ENCODE measurements at places on chromosomes 12 and 14.

GRCh38 chr14:81400202-81400678 lies at the start of gene STON2:
Gene STON2, minus strand, starts transcription at chr14:81400324. Its CDS starts 1,942 bp downstream, at chr14:81398382.
- peak; percentile 61 for DNase-seq

DNA sequence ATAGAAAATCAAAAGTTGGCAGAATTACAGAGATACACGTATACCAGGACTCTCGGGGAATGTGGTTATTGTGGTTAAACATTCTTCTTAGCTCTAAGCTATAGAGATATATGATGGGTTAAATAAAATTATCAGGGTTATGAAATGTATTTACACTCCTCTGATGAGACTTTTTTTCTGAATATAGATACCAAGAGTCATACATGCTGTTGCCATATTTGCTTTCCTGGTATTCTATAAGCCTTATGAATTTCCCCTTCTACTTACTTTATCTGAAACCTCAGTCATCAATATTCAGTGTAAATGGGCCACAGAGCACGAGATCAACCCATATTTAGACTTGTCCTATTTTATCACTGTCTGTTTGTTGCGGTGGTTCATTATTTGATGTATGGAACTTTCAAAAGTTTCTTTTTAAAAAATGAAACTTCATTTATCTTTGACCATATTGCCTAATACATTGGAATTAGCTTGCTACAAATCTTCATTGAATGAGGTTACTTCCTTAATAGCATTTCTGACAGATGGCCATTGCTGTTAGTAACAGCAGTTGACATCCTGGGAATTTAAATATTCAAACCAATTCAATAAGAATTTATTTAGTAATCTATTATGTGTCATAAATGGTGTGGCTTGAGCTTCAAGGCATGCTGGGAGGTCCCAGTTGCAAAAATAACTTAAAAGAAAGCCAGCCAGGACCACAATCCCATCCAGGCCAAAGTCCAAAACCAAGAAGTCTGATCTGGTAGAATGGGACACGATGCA lies 393.5 kb downstream of the PCNX1 start:
- no peak for DNase-seq

GRCh38 chr12:121845701-121846100 lies 13.0 kb downstream of the HPD start:
- DNase-seq = no peak

DNA sequence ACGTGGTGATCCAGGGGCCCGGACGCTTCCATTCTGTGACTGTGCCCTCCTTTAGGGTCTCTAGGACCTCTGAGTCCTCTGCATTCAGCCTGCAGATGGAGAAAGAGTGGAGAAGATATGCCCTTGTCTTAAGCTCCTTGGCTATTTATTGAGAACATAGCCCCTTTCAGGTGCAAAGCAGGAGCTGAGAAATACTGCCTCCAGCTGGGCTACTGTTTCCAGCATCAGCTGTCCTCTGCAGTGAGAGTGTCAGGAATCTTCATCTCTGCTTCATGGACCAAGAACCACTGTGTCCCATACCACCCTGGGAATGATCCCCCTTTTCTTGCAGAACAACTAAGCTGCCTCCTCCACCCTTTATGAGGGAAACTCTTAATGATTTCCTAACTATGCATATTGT lies 47.8 kb upstream of the CEP83 start:
- DNase-seq = no peak

DNA sequence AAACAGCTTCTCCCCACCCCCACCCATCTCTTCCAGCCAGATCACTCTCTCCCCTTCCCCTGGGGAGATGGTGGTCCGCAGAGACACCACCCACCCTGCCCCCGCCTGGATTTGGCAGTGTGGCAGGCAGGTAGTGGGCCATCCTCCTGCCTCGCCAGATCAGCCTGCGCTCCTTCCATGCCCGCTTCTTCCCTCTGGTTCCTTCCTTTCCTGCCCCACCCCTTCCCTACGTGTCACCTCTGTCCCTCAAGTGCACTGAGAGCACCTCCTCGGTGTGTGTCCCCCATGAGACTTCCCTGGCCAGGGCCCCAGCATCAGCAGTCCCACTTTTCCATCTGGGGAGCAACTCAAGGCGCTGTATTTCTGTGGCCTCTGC lies 632 bp downstream of the NYNRIN start:
- no peak for DNase-seq

DNA sequence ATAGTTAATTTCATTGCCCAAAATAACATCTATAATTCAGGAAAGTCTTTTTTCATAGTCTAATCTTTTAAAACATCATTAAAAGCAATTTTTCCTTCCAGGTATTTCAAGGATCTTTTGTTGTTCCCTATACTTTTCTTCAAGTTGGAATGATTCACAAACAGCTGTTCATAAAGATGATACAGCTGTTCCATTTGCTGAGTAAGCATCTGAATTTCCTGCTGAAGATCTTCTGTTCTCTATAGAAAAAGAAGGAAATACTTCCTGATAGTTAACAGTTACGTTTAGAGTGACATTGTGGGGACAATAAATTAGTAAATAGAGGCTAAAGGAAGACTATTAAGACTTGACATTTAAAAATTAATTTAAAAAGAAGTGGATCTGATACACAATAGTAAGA lies 30.3 kb upstream of the ESR2 start:
- no peak for DNase-seq

DNA sequence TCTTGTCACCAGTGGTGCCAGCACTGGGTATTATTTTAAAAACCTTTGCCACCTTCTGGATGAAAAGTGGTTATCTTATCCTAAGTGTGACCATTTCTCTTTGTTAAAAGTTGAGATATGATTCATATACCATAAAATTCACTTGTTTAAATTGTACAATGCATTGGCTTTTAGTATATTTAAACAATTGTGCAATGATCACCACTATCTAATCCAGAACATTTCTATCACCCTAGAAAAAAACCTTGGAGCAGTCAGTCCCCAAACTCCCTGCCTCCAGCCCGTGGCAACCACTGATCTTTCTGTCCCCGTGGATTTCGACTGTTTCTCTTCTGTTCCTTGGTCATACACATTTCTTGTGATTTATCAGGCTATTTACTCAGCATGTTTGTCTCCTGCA lies 28.3 kb downstream of the SH2B3 start:
- DNase-seq = no peak

- no peak for DNase-seq
These were observed 26.9 kb downstream of the BATF start for GRCh38 chr14:75549169-75549568.

DNA sequence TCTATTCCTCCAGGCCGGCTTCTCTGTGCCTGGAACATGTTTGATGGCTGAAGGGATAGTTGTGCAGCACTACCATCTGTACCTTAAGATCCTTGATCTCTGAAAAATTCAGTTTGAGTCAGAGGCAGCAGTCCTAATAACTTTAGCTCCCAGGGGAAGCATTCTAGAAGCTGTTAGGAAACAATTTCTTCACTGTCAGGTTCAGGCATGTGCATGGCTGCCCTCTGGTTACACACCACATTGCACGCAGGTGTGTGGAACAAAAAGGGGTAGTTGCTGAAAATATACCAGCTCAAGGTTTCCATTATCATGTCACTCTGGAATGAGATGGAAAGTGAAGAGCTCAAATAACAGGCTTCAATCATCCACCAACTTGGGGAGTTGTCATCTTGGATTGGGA lies 80.1 kb downstream of the CHST11 start:
- no peak for DNase-seq

GRCh38 chr14:94111276-94112095 lies 950 bp downstream of the IFI27 start:
- no peak for DNase-seq

DNA sequence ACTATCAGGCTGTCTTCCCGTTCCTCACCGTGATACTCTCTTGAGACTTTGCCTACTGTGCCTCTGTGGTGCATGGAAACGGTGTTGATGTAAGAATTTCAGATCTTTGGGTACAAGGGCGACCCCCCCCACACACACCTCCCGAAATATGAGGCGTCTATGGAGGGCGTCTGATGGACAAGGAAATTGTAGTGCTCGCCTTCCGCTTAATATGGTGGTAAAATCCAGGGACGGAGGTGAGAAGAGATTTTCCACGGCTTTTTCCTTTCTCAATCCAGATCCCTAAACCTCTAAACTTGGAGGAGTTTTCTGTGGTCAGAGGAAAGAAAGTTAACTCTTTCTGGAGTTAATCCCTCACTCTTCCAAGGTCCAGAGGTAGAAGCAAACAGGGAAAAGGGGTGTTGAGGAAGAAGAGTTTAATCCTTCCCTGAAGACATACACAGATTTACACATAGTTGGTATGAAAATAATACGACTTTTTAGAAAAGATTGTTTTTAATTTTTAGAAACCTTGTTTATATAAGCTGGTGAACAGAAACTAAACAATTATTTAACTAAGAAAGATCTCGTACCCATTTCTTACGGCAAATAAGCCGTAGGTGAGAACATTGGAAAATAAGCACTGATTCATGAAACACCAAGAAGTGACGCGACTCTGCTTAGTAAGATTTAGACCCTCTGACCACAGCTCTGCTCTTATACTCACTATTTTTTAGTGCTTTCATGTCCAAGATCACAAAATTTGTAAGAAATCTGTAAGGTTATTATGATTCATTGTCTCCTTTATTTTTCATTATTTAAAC lies 23.1 kb upstream of the RNASE12 start:
- peak; percentile 54 for DNase-seq

DNA sequence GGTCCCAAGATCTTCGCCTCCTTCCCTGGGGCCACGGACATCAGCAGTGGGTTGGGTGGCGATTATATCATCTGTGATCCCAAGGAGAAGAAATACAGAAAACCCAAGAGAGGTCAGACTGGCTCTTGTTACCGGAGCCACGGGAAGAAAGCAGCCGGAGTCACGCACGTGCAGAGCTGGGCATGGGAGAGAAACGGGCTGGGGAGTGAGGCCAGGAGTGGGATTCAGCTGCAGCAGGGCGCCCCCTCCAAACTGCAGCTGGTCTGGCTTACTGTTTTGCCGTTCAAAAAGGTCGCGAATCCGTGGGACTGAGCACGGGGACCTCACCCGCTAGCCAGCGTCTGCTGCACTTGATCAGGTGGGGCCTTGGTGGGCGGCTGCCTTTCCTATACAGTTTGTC lies 206.6 kb upstream of the PRMT8 start:
- no peak for DNase-seq

- no peak for DNase-seq
These were observed 76.3 kb upstream of the FUT8 start for GRCh38 chr14:65336191-65336591.

DNA sequence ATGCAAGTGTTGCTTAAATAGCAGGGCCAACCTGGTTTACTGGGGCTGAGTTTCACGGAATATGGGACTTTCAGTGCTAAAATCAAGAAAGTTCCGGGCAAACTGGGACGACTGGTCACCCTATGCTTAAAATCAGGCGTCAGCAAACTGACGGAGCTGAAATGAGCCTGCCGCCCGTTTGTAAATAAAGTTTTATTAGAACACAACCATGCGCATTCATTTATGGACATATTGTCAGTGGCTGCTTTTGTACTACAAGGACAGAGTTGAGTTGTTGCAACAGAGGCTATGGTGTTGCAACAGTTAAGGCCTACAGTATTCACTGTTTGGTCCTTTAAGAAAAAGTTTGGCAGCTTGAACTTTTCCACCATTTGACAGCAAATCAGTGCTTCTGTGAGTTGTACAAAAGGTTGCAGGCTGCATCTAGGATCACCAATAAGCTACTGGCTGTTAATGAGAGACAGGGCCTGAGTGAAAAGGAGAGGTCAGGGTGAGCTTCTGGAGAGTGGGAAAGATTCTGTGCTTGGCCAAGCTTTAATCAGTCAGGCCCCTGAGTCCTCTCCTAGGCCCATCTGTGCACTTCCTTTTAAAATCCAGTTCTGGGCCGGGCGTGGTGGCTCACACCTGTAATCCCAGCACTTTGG lies 13.3 kb downstream of the SELPLG start:
- no peak for DNase-seq

GRCh38 chr12:89901906-89902642 lies 193.4 kb upstream of the ATP2B1 start:
- no peak for DNase-seq

GRCh38 chr12:31315784-31316465 lies 10.0 kb downstream of the SINHCAF start:
- DNase-seq = no peak

GRCh38 chr12:101430456-101430855 lies 22.9 kb upstream of the ARL1 start:
- no peak for DNase-seq

DNA sequence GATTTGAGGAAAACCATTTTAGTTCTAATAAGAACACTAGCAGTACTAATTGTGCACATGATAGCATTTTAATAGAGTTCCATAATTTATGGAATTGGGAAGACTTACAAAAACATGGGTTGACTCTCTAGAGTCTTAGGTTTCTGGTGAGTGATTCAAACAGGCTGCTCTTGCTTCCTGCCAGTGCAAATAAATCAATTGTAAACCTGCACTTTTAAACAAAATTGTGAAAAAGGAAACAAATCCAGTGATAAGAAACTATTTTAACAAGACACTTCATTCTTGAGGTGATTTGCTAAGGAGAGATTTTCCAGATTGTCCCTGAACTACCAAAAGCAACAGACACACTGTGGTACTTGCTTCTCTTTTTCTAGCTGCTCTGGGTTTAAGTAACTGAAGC lies 112.2 kb downstream of the CACNA1C start:
- DNase-seq = no peak

DNA sequence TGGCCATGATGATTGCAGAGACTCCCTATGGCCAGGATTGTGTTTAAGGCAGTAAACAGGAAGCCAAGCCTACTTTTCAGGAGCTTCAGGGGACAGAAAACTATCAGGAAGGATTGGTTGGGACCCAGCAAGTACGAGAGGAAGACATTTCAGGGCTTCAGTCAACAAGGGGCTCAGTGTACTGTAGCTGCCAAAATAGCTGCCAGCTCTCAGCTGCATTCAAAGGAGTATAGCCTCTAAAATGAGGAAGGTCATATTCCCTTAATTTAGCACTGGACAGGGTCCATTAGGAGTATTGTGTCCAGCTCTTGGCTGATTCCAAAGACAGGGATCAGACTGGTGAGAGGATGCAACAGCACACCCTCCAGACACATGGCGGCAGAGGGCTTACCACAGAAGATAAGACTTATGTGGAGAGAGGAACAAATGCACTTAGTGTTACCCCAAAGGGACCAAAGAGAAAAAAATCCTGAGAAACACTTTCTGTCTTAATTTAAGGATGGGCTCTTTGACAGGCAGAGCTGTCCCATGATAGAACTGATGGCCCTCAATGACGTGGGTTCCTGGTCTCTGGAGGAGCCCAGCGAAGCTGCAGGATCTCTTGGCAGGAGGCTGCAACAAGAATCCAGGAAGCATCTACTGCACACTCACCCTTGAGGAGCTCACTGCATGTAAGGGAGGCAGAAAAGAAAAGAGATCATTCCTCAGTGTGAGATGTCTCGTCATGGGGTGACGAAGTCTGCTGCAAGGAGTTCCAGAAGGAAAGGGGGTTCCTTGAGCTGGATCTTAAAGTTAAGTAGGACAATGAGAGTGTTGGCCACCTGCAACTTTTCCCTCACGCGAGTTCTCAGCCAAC lies 14.8 kb downstream of the BDKRB1 start:
- DNase-seq = no peak

- DNase-seq = no peak
These were observed 19.1 kb upstream of the FOS start for GRCh38 chr14:75259510-75259855.

DNA sequence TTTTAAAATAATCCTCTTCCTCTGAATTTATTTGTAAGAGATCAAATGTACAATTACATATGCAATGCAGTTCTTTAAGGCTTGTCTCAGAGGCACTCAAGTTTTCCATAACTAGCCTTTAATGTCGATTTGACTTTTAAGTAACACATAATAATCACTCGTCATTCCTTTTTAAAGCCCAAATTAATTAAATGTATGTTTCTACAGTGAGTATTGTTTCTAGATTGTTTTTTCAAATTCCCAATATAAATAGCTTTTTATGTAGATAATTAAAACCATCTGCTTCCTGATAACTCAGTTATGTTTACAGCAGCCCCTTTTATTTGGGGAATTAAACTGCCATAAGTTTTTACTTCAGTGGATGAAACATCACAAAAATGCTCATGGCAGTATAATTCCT lies 185.1 kb downstream of the ETNK1 start:
- DNase-seq = no peak

Measured in NCI-H510A treated with DMSO at 0.1 percent for 48 hours (cell line).